ENCODE measurements at places on chromosomes 2 and 18.
A peak's percentile ranks its signal among the peaks of the same experiment; 100 is the strongest.

GRCh38 chr2:176392249-176392648 is 123.0 kb downstream of the MTX2 start:
- DNase-seq, result no peak

DNA sequence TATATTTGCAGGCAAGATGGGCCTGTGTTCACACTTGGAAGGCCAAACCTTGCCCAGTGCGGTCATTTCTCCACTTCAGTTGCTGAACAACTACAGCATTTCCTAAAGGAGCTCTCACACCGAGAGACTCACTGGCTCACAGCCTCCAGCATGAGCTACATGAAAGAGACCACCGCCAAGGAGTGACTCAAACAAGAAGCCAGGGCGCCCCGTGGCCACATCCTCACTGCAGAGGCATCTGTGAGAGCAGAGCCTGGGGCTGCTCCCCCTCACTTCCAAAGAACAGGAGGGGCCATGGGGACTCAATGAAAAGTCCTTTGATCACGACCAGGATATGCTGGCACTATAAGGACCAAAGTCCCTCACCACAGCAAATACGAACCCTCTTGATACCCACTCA is 50.0 kb downstream of the TMEM163 start:
- no peak for DNase-seq

DNA sequence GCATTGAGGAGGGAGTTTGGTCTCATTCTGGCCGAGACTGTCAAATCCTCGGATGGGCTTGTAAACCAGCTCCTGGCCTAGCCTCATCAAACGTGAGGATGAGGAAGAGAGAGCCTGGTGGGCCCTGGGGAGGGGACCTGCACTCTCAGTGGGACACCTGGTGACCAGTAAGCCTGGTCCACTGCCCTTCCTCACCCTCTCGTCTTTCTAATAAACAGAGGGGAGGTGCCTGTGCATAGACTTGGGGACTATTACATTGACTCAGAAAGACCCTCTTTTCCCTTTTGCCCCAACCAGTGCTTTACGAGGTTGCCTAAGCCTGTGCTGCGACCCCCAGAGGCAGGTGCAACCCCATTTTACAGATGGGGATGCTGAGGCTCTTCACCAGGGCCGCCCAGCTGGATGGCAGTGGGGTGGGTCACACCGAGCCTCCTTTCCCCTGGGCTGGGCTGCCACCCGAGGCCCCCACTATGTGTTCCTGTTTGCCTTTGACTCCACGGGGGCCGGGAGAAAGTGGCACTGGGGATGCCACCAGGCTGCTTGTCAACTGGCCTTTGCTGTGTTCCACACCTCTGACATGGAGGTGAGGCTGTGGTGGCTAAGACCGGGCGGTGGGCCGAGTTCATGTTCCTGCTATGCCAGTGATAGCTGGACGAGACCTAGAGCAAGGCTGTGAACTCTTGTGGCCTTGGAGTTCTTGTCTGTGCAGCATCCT is 85.9 kb downstream of the GLI2 start:
- no peak for DNase-seq

- no peak for DNase-seq
These were observed 442.4 kb downstream of the EPHA4 start for GRCh38 chr2:221129657-221130056.

- DNase-seq, result no peak
These were observed 64.1 kb downstream of the SLC66A2 start for GRCh38 chr18:79887181-79888000.

GRCh38 chr2:43024515-43025011 is 201.8 kb downstream of the ZFP36L2 start:
- peak; percentile 89 for DNase-seq

DNA sequence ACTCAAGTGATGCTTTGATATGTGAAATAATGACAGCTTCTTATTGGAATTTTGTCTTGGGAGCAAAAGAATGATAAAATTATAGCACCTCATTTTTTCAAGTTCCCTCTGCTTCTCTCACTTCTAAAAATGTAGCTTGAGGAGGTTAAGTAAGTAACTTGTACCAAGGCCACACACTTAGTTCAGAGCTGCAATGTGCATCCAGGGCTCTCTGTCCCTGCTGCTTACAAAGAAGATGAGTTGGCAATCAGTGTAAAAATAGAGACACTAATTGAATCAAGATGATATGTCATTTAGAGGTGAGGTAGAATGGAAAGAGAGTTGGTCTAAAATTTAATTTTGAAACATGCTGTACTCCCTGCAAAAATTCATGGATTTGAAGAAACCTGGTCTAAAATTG is 312.0 kb upstream of the TNP1 start:
- no peak for DNase-seq

DNA sequence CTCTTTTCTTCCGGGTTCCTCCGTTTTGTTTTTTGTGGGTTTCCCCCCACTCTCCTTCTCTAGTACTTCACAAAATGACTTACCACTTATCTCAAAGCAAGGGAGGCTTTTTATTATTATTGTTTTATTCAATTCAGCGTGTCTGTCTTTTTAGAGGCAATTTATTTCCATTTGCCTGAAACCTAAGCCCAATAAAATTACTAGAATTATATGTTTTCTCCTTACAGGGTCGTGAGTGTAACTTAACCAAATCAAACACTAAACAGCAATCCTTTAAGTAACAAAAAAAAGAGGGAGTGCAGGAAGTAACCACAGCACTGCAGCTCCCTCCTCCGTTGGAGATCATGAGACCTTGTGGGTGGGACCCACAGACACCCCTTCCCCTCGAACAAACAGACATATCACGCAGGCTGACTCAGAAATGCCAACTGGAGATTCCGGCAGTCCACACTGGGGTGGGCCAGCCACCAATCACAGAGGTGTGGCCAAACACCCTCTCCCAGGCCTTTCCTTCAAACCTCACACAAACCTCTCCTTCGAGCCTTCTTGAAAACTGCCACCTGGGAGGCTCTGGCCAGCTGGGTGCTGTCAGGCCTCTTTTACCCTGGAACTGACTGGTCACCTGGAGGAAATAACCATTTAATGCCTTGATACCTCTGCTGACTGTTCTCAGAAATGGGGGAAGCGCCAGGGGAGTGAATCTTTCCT is 207.1 kb upstream of the SMAD2 start:
- DNase-seq, result no peak

DNA sequence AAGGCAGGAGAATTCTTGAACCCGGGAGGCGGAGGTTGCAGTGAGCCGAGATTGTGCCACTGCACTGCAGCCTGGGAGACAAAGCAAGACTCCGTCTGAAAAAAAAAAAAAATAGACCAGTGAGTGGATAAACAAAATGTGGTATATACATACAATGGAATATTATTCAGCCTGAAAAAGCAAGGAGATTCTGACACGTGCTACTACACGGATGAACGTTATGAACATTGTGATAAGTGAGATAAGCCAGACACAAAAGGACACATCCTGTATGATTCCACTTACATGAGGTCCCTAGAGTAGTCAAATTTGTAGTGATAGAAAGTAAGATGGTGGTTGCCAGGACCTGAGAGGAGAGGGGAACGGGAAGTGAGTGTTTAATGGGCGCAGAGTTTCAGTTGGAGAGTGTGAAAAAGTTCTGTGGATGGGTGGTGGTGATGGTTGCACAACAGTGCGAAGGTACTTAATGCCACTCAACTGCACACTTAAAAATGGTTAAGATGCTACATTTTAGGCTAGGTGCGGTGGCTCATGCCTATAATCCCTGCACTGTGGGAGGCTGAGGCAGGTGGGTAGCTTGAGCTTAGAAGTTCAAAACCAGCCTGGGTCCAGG is 38.3 kb downstream of the NIFK start:
- DNase-seq, result no peak

DNA sequence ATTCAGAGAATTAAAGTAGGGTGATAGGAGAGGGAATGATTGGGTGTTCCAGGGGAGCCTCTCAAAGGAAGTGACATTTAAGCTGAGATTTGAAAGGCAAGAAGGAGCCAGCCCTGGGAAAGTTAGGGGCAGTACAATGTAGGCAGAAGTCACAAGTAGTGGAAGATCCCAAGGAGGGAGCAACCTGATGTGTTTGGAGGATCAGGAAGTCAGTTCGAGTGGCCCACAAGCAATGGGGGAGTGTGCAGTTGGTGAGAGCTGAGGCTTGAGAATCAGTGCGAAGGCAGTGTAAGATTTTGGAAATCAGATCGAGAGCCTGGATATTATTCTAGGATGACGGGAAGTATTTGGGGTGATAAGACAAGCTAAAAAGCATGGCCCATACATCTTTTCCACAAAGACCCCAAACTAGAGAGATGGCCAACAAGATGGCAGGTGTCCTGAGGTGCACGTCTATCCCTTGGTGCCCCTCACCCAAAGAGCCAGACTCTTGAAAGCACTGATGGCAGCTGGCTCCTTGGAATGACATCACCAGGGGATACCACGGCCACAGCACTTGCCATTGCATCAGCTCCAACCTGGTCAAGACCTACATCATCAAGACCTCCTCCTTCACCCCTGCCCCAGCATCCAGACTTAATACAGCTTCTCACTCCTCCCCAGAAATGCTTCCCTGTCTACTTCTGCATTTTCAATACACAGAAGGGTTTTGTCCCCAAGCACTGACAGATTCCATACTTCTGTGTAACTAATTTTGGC is 127.3 kb downstream of the BCL2 start:
- no peak for DNase-seq

DNA sequence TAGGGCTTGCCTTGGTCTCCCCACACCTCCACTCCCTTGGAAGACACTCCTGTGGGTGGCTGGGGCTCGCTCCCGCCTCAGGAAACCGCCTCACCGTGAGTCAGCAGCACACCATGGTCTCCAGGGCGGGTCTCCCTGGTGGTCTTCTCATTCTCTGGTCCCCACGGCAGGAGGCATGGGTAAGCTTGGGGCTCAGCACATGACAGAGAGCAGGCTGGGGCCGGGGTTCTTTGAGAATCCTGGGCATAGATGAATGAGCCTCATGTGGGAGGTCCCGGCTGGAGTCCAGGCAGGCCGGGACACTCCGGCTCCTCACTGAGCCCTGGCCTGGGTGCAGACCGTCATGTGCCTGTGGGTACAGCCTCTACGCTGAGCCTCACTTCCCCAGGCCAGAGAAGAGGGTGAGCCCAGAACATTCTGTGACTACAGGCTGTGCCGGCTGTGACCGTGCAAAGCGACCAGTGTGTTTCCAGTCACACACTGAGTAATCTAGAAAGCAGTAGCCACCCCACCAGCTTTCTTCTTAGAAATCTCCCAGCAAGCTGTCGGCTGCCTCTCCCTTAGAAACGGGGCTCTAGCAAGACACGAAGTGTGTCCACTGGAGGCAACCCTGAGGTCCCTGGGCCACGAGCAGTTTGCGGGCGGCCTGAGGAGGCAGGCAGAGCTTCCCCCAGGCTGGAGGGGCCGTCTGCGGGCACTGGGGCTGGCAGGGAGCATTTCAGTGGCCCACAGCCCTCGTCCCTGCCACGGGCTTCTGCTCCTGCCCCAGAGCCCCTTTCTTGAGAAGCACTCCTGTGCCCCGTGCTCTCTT is 93.1 kb downstream of the RHOB start:
- no peak for DNase-seq

- peak; percentile 81 for DNase-seq
These were observed 98.3 kb downstream of the PIK3C3 start for GRCh38 chr18:42053188-42053781.

DNA sequence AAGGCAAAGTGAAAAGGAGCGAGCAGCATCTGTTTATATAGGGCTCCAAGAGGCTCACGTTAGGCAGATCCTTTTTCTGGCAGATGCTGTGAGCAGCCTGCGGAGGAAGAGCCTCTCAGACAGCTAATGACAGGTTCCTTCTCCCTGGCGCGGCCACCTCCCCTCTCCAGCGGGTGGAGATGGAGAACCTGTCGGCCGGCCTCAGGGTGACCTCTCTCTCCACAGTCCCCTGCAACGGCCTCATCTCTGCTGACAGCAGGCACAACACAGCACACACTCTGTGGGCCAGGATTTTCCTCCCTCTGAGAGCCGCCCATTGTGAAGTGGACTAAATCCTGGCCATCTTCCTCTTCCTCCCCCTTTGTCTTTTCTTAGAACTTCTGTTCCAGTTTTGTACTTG is 119.8 kb downstream of the PRKCE start:
- peak; percentile 67 for DNase-seq

- no peak for DNase-seq
These were observed 178.6 kb downstream of the ZBTB7C start for GRCh38 chr18:48230467-48231113.

DNA sequence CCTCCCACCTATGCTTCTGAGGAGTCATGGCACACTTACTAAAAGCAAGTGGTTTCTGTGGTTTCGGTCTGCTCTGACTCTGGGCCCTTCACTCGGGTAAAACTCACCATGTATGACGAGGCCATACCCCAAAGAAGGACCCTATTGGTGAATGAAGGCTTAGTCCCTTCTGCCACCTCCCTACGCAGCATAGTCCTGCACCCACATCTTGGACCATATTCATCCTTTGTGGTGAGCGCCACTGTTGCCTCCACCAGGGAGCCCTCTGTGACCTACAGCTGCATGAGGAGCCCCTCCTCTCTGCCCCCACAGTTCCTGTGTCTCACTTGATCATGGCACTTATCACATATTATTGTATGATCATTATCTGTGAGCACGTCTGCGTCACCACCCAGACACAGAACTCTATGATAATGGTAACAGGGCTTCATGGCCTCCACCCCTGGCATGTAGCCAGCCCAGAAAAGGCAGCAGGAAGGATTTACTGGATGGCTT is 113.3 kb downstream of the TFCP2L1 start:
- DNase-seq, result no peak

DNA sequence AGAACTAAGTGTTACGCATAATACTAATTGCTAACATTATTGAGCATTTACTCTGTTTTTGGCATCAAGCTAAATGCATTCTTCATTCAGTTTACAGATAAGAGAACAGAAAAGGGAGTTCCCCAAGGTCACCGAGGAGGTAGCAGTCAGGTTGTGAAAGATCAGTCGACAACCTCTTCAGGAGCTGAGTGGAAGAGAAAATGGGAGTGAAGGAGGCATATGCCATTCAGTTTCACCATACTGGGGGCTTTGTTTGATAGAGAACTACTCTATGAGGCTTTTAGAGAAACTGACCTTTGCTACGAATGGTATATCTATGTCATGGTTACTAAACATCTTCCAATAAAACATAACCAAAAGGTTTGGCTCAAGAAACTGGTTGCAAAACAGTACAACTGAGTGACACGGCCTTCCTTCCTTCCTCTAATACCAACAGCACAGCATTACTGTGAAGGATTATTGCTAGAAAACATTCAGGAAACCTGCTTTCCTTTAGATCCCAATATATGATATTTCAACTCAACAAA is 112.1 kb downstream of the RBMS1 start:
- no peak for DNase-seq

DNA sequence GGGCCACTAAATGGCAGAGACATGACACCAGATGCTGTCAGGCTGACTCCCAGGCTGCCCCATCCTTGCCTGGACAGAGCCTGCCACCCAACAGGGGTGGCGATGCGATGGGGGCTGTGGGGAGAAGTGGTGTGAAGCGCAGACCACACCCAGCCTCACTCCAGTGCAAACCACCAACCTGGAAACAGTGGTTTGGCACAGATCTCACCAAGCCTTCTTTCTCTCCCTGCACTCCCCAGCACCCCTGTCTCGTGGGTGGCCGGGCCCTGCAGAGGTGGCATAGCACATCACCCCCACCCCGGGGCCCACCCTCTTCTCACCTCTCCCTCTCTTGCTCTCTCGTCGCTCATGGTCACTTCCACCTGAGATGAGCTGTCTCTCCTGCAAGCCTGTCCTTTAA is 32.6 kb downstream of the CIB4 start:
- no peak for DNase-seq

All from sciatic nerve (tissue), 2 donors.